ENCODE measurements at places on chromosomes 4 and X. TPM values are rescaled to one million over a fixed set of nuclear protein-coding genes. Genes with fewer than 3 reads are reported as not detected.
A peak's percentile ranks its signal among the peaks of the same experiment; 100 is the strongest.

GRCh38 chr4:138010639-138011038 is 231.5 kb downstream of the SLC7A11 start:
- no peaks in the 10 kb centered on the region for H3K27me3 ChIP-seq
- H3K27ac ChIP-seq: no peak overlapping the region
- no peaks in the 10 kb centered on the region for H3K36me3 ChIP-seq
- H3K4me1 ChIP-seq: no peaks in the 10 kb centered on the region
- no peak overlapping the region for H3K4me3 ChIP-seq

DNA sequence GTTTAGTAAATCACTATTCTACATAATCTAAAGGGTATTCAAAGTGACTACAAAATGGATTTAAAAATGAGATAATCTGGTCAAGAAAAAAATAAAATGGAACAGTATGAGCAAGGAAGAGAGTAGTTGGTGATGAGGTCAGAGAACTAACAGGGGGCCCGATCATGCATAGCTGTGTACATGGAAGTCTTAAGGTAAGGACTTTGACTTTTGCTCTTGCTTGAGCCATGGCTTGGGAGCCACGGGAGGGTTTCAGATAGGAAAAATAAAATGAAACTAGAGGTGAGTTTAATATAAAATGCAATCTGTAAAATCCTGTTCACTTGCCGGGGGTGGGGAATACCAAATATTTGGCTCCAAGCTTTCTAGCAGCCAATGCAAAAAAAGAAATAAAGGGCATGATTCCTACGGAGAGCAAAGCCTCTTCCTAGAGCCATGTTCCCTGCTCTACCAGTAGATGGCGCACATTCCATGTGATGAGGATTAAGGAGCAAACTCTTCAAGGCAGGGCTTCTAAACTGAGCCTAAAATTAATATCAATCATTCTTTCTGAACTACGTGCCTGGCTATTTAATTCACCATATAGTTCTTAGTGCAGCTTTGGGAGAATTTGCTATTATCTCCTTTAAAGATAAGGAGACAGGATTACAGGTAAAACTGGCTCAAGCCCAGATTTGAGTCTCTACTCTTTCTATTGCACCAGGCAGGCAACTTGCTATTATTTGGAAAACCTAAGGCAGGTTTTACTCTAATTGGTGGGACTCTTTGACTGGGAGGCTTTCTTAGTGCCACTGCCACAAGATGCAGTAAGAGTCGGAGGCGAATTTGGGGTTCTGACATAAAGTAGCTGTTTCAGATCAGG is 6.8 kb upstream of the CLCN5 start:
- H3K27ac ChIP-seq: no peak overlapping the region
- H3K36me3 ChIP-seq: no peaks in the 10 kb centered on the region
- no peak overlapping the region for H3K4me3 ChIP-seq
- peak; percentile 52 for DNase-seq
- H3K27me3 ChIP-seq: peaks cover 4% of the 10 kb centered on the region

- no peak overlapping the region for H3K27ac ChIP-seq
- H3K36me3 ChIP-seq: no peaks in the 10 kb centered on the region
- H3K27me3 ChIP-seq: no peaks in the 10 kb centered on the region
- no peak overlapping the region for H3K4me3 ChIP-seq
- peaks cover 8% of the 10 kb centered on the region for H3K4me1 ChIP-seq
These were observed 107.4 kb downstream of the AFF1 start for GRCh38 chr4:87042221-87042620.

DNA sequence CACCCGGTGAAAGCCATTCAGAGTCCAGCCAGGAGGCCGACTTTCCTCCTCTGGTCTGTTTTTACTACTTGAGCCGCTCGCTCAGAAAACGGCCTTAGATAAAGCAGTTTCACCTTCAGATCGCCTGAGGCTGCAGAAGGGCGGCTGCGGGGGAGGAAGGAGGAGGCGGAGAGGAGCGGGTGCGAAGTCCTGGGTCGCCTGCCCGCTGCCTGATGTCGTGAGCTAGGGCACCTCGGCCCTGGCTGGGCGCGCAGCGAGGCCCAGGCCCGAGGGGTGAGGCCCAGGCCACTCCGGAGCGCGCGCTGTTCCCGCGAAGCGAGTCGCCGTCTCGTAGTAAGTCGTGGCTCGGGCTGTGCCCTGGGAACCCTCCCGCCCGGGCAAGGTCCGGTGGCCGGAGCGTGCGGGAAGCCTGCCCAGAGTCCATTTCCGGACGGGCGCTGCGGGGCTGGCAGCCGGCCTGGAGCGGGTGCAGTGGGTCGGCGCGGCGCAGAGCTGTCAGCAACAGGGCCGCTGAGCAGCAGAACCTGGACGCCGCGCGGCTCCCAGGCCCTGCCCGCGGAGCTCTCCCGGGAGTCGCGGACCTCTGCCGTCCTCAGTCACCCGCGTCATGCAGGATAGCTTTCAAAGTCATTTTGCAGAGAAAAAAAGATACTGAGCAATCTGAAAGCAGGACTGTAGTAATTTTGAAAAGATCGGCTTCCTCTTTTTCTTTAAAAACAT is 18.6 kb downstream of the TRIM2 start:
- H3K27me3 ChIP-seq: no peaks in the 10 kb centered on the region
- peak overlapping the region; percentile 71 for H3K4me3 ChIP-seq
- peaks cover 32% of the 10 kb centered on the region for H3K4me1 ChIP-seq
- peaks cover 26% of the 10 kb centered on the region for H3K36me3 ChIP-seq
- DNase-seq: peak; percentile 35

GRCh38 chrX:110125446-110126162 is 122.7 kb downstream of the TMEM164 start:
- H3K4me1 ChIP-seq: peaks cover 8% of the 10 kb centered on the region
- H3K4me3 ChIP-seq: no peak overlapping the region
- H3K27ac ChIP-seq: no peak overlapping the region
- no peaks in the 10 kb centered on the region for H3K36me3 ChIP-seq
- no peaks in the 10 kb centered on the region for H3K27me3 ChIP-seq

DNA sequence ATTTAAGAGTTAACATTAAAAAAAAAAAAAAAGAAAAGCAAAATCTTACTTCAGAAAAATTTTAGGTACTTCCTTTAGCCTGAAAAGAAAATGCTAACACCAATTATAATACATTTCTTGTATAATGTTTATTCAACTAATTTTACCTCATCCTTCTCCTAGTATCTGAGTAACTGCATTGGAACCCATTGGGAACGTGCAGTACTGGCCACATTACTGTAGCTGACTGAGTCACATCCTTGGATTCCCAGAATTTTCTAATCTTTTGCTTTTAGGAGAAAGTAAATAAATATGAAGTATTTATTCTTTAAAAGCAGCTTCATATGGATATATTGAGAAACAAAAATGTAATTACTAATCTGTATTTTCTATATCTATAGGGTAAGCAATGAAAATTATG is 82.6 kb upstream of the SLITRK2 start:
- no peak for DNase-seq
- no peaks in the 10 kb centered on the region for H3K4me1 ChIP-seq
- H3K27ac ChIP-seq: no peak overlapping the region
- no peaks in the 10 kb centered on the region for H3K36me3 ChIP-seq

- peaks cover 31% of the 10 kb centered on the region for H3K4me1 ChIP-seq
- no peaks in the 10 kb centered on the region for H3K27me3 ChIP-seq
- DNase-seq: no peak
These were observed 73.2 kb downstream of the FBXW7 start for GRCh38 chr4:152462695-152463094.

GRCh38 chr4:181148470-181148869 is 1094.7 kb upstream of the TENM3 start:
- no peaks in the 10 kb centered on the region for H3K36me3 ChIP-seq
- no peak overlapping the region for H3K4me3 ChIP-seq
- no peak overlapping the region for H3K27ac ChIP-seq
- no peak for DNase-seq
- no peaks in the 10 kb centered on the region for H3K4me1 ChIP-seq

DNA sequence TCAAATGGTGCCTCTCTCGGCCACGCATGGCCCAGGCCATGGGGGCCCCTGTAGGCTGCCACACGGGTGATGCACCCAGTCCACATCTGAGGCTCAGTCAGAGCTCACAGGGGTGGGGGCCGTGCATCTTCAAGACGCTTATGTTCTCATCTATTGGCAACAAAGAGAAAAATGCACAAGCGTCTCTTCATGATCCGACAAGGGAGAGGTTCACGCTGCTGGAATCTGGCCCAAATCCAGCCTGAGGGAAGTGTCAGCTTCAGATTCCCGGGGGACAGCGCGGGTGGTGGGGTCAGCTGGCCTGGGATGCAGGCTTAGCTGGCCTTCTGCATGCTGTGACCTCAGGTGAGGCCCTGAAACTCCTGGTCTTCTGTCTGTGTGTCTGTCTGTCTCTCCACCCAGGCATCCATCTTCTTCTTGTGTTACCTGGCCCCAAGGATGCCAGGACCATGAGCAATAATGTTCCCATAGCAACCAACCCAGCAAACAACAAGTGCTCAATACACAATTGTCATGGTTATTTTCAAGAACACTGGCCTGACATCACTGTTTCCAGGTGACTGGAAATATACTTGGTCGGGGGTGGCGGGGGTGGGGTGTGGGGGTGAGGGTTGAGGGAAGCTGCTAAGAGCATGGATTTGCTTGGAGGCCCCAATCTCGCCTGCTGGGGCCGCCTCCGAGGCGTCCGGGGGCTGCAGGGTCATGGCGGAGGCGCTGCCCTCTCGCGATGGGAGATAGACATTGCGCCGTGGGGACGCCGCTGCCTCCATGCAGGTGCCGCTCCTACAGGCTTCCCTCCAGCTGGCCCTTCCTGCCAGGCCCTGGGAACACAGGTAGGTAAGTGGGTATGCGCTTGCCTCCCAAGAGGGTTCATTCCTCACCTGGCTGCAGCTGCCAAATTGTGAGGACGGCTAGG is 48.3 kb downstream of the ABLIM2 start:
- peaks cover 10% of the 10 kb centered on the region for H3K27me3 ChIP-seq
- no peaks in the 10 kb centered on the region for H3K36me3 ChIP-seq
- no peak overlapping the region for H3K4me3 ChIP-seq
- peak; percentile 43 for DNase-seq
- peak overlapping the region; percentile 50 for H3K27ac ChIP-seq
- peaks cover 18% of the 10 kb centered on the region for H3K4me1 ChIP-seq

- peaks cover 12% of the 10 kb centered on the region for H3K4me1 ChIP-seq
- H3K27ac ChIP-seq: no peak overlapping the region
- no peaks in the 10 kb centered on the region for H3K27me3 ChIP-seq
- H3K4me3 ChIP-seq: no peak overlapping the region
- no peaks in the 10 kb centered on the region for H3K36me3 ChIP-seq
These were observed 257.8 kb downstream of the CAMK2D start for GRCh38 chr4:113503691-113504090.

- no peaks in the 10 kb centered on the region for H3K36me3 ChIP-seq
- no peak overlapping the region for H3K27ac ChIP-seq
- H3K4me1 ChIP-seq: no peaks in the 10 kb centered on the region
- H3K27me3 ChIP-seq: no peaks in the 10 kb centered on the region
These were observed 199.2 kb downstream of the MAB21L2 start for GRCh38 chr4:150781191-150781590.

DNA sequence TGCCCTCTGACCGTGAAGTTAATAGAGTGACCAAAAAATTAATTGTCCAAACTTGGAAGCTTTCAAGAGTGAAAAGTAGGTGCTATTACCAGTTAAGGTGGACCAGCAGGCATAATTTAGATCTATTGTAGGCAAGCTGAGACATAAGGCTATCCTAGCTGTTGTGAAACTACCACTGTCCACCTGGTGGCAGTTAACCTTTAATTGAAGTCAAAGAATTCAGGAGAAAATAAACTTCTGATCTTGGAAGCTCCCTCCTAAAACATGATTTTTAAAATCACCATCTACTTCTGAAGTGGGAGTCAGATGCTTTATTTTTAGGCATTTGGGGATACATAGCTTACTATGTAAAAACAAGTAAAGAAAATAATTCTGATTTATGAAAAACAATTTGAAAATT is 636.3 kb upstream of the HTR2C start:
- DNase-seq: no peak
- no peak overlapping the region for H3K27ac ChIP-seq
- no peaks in the 10 kb centered on the region for H3K36me3 ChIP-seq
- no peaks in the 10 kb centered on the region for H3K4me1 ChIP-seq

DNA sequence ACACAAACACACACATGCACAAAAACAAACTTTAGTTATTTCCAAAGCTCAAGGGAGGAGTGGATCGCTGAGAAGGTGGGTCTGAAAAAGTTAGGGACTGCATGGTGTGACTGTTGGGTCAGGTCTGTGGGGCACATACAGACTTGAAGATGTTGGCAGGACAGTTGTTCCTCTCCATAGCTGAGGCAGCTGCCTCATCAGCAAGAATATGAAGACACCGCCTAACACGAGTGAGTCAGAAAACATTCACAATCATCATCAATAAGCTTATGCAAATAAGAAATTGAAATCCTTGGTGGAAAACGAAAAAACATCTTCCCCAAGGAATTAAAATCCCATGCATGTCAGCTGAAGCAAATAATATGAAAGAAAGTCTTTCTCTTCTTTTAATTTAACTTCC is 148.0 kb downstream of the COL25A1 start:
- DNase-seq: no peak
- no peaks in the 10 kb centered on the region for H3K36me3 ChIP-seq
- no peaks in the 10 kb centered on the region for H3K4me1 ChIP-seq
- H3K27me3 ChIP-seq: no peaks in the 10 kb centered on the region

DNA sequence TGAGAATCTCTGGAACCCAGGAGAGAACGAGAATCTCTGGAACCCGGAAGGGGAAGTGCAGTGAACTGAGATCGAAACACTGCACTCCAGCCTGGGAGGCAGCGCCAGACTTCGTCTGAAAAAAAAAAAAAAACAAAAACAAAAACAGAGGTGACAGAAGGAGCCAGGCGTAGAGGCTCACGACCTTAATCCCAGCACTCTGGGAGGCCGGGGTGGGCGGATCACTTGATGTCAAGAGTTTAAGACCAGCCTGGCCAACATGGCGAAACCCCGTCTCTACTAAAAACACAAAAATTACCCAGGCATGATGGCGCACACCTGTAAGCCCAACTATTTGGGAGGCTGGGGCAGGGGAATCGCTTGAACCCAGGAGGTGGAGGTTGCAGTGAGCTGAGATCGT is 17.0 kb downstream of the ZNF280C start:
- no peak overlapping the region for H3K27ac ChIP-seq
- H3K27me3 ChIP-seq: no peaks in the 10 kb centered on the region
- H3K36me3 ChIP-seq: peaks cover 13% of the 10 kb centered on the region
- DNase-seq: no peak

DNA sequence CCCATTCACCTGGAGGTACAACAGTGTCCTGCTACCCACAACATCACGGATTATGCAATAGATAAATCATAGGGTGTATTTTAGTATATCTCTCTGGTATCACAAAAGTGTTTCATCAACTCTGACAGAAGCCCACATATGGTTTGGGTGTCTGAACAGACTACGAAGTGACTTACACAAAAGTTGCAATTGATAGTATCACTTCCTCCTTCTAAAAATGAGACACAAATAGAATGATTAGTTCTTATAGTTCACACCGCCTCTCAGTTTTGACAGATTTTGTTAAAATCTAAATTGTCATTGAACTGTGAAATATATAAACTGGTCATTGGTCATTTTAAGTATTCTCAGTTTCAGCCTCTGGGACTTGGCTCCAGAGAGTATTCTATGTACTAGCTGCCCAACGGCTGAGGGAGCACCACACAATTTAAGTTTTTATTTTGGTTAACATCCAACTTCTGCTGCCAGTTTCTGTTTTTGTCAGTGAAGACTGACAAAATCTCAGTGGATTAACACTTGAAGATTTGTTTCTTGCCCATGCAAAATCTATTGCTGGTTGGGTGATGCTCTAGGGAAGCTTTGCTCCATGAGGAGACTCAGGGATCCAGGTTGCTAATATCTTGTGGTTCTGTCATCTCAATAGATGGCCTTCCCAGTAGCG is 113.8 kb upstream of the PUDP start:
- no peaks in the 10 kb centered on the region for H3K27me3 ChIP-seq
- H3K4me3 ChIP-seq: no peak overlapping the region
- no peaks in the 10 kb centered on the region for H3K4me1 ChIP-seq
- DNase-seq: no peak
- H3K36me3 ChIP-seq: peaks cover 5% of the 10 kb centered on the region
- no peak overlapping the region for H3K27ac ChIP-seq

Gene JAKMIP1
- total RNA-seq: not detected

Gene HGFAC
- total RNA-seq: not detected

Gene CTAG1A
- total RNA-seq: not detected

Gene IL21
- total RNA-seq: not detected

Gene TMEM154
- 23.3 TPM for total RNA-seq

Gene REELD1
- total RNA-seq: not detected

Data from Calu3 (cell line).